NCI-H2081 (cell line): ENCODE measurements at places on chromosomes 2 and 18.

DNA sequence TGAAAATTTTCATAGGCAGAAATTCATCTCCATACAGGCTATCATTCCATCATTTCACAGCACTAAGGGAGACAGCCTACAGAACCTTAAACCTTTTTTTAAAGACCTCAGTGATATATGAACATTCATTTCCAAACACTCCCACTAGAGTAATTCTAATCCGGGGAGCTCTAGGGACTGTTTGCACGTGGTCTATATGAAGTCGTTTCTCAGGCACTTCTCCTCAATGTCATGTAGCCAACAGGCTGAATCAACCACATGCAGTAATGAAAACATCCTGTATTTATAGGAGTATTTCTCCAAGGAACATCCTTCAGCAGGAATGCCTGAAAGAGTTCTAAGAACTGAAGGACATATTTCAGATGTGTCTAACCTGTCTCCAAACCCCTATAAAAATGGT, 97.3 kb upstream of the CREB1 start:
- DNase-seq: no peak

DNA sequence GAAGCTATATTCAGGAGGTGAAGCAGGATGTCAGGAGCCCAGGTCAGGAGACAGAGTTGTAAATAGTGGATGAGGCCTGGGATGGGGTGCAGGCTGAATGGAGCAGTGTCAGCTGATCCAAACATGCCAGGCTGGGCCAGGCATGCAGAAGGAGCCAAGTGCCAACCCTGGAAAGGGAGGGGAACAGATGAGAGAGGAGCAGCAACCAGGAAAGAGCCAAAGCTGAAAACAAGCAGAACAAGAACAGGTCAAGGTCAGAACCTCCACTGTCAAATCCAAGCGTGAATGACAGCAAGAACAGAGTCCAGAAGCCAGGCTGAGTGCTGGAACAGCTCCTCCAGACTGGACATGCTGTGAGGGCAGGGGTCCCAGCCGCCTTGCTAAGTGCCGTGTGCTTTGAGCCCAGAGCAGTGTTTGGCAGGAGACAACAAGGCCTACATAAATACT, 49.2 kb upstream of the PPP1CB start:
- DNase-seq: no peak

DNA sequence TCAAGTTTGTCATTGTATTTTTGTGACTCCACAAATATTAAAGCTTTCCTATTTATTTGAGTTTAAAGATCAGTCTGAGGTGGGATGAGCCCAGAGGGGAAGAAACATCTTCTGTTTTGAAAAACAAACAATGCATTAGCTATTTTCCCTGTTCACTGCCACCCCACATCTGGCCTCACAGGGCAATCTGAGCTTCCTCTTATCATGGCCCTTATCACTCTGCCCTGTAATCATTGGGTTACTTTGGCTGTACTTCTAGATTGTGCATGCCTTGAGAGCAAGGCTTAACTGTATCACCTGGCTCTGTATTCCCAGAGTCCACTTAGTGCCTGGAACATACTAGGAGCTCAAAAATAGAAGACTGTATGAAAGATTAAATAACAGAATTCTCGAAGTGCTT, 241.6 kb upstream of the NT5C1B start:
- DNase-seq: no peak

DNA sequence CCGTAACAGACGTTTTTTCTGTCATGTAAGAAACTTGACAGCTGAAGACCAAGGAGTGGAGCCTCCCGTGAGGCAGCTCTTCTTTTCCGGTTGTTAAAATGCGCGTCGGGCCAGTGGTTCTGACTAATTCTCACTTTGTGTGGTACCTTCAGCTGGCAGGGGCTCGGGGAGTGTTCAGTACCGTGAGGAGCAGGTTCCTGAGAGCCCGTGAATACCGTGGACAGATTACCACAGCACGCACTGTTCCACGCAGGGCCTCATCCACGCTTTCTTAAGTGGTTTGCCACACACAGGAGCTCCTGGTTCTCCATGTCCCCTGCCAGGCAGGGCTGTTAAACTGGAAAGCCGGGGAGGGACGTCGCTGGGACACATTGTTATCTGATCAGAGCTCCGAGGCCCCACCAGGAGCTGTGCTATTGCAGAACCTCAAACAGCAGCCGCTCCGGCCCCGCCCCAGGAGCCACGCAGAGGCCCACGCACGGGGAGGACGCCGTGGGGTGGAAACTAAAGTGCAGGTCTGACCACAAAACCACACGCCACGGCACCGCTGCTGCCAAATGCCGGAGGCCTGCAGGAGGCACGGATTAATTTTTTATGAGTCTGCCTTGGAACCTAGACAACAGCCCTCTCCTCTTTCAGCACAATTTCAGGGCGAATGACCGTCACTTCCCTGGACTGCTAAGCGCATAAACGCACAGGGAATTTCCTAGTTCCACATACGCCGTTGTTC, 43.3 kb downstream of the NFATC1 start:
- DNase-seq: no peak

DNA sequence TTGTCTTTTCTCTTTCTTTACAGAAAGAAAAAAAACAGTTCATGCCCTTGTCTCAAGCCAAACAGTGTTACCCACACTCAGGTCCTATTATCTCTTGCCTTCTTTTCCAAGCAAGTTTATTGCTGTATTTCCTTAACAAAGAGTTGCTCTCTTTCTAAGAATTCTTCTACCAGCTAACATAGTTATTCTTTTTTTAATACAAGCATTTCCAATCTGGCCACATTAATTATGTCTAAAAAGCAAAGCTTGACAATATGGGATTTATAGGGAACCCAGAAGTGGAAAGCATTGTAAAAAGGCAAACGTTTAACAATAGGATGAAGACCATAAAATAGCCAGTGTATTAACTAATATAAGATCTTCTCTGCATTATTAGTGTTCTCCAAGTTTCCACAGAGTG, 272.5 kb upstream of the CWC22 start:
- no peak for DNase-seq

DNA sequence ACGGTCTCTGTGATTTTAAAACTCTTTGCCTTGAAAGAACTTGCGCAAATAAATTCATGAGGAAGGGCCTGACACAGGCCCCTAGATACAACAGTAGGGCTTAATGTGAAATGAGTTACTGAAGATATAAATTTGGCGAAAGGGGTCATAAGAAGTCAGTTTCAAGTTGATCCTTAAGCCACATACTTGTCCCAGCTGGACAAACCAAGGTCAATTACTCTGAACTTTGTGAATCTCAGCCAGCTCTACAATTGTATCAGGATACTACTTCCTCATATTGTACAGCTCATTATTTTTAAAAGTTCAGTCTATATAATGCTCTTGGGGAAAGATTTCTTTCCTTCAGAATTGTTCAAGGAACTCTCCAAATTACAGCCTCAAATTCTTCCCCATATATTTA, 432.8 kb downstream of the METTL4 start:
- DNase-seq: no peak

DNA sequence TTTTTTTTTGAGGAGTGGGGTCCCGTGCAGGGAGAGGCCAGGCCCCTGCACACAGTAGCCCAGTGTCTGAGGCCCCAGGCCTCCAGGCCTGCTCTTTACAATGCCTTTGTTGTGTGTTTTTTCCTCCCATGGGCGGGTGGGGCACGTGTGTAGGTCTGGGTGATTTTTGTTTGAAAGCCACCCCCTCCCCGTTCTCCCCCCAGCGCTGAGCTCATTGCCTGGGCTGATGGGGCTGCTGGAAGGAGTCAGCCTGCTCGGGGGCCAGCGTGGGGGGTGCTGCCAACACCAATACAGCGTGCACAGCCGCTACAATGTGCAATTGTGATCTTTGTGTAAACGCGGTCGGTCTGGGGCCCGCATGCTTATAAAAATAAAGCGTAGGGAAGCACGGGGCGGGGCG, 142.7 kb downstream of the DYSF start:
- DNase-seq: no peak

- DNase-seq: no peak
Observed at GRCh38 chr2:226669249-226669648, 130.4 kb downstream of the IRS1 start.

DNA sequence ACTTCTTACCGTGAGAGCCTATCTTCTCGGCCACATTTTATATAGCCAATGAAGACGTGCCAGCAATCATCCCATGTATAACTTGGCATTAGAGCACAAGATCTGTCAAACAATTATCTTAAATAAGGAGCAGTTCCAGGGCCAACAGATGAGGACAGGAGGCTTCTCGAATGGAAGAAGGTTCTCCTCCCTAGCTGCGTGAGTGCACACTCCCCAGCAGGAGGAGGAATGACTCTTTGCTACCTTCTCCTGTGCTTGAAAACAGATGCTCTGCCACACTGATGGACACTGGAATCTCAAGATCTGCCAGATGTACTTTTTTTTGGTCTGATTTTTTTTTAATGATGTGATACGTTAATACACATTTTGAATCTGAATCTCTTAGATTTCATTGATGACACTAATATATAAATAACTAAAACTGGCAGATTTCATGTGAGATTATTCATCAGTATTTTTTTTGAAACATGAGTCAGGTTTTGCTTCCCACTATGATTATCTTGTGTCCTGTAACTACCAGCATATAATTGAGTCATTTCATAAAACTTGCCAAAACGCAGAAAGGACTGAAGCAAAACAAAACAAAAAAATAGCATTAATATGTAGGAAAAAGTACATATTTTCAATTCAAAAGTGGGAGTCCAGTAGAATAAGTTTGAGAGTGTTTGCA, 626 bp upstream of the VIT start:
- DNase-seq: no peak

DNA sequence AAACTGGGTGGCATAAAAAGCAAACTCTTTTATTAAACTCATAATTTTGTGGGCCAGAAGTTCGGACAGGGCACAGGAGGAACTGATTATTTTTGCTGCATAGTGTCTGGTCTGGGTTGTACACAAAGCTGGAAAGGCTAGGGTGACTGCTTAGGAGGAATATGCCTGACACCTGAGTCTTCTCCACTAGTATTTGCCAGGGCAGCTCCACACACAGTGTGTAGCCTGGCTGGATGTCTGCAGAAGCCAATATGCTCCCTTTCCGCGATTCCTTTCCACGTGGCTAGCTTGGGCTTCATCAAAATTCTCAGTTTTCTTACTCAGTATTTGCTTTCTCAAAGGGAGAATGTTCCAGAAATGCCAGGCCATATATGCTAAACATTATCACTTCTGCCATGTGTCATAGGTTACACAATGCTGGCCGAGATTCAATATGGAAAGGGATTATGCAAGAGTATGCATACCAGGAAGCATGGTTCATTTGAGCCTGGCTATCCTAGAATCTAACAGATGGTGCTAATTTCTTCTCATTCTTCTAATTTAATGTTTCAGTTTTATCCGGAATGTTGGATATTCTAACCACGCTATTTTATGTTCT, 142.7 kb upstream of the DOK6 start:
- peak; percentile 26 for DNase-seq

DNA sequence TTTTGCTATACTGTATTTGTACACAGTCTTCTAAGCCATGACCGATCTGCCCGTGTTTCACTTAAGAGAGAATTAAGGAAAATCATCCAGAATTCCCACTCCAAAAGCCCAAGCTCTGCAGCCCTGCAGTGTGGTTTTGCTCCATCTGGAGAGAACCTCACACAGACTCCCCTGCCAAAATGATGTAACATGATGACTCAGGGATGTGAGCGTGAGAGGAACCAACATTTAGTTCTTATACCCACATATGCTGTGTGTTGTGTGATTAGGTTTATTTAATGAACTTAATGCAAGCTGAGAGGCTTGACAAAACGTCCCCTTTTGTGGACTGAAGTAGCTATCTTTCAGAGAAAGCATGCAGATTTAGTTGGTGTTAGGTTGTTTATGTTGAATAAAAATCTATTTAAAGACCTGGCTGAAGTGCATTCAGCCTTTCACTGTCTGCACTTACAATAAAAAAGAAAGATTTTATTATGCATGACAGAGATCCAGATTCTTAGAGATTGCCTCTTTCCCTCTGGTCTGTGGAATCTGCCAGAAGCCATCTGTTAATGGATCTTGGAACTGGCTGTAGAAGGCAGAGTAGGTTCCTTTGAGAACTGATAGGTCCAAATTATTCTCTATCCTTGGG, 6.3 kb downstream of the RAB12 start:
- peak; percentile 83 for DNase-seq

DNA sequence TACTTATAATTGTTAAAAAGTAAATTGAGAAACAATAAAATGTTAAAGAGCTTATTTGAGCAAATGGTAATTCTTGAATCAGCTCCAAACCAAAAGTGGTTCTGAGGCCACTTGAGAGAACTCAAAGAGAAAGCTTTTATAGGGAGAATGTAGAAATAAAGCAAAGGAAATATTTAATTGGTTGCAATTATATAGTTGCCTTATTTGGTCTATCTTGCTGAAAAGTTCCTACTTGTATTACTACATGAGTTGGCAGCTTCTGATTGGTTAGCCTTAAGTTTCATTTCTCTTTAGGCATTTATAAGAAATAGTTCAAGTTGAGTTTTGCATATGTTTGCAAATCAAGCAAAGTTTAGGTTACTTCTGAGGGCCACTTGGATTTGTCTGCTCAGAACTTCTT, 38.1 kb downstream of the SCN2A start:
- no peak for DNase-seq

GRCh38 chr2:14693874-14694273, 61.4 kb downstream of the LRATD1 start:
- DNase-seq: no peak

- DNase-seq: no peak
Observed at GRCh38 chr2:188244383-188244782, 47.3 kb upstream of the GULP1 start.

DNA sequence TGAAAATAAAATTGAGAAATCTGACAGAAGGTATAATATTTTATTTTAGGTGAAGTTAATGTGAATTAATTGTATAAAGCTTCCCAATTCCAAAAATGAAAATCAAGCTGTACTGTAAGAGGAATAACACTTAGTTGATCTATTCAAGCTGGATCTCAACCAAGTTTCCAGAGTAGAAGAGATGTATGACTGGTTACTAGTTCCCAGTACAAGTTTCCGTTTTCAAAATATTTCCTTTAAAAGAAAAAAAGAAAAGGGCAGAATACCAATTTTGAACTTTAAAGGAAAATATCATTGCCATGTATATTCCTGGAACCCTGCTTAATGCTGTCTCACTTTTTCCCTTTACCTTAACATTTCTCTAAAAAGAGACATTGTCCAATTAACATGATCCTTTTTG, 308.5 kb downstream of the IRS1 start:
- no peak for DNase-seq

DNA sequence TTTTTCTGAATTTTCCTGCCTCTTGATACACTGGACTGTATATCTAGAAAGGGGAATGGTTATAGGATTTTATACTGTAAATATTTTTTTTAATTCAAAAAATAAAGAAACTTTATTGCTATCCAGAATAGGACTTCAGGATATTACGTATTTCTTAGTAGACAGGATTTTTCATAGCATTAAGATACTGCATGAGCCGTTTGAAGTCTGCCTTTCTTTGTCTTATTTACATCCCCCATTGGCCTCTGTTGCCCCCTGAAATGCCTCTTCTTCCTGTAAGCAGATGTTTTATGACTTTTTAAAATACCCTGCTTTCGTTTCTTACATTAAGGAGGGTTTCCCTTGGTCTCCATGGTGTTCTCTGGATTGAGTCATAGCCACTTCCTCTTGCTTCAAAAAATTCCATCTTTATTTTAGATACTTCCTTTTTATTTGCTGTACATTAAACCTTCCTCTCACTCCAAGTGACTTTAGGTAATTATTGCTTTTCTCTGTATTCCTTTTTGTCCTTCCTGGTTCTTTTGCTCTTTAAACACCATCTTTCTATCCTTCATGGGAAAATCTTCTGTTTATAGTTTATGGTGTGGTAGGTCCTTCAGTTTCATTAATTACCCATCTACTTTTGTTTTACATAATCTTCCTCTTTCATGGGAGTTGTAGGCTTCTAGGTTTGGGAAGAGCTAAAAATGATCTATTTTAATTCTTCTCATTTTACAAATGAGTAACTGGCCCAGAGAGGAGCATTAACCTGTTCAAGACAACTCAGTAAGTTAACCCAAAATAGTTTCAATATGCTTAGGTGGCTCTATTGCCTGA, 72.6 kb downstream of the ZNF532 start:
- no peak for DNase-seq
